ENCODE measurements at places on chromosomes 1 and 21.
A peak's percentile ranks its signal among the peaks of the same experiment; 100 is the strongest.

DNA sequence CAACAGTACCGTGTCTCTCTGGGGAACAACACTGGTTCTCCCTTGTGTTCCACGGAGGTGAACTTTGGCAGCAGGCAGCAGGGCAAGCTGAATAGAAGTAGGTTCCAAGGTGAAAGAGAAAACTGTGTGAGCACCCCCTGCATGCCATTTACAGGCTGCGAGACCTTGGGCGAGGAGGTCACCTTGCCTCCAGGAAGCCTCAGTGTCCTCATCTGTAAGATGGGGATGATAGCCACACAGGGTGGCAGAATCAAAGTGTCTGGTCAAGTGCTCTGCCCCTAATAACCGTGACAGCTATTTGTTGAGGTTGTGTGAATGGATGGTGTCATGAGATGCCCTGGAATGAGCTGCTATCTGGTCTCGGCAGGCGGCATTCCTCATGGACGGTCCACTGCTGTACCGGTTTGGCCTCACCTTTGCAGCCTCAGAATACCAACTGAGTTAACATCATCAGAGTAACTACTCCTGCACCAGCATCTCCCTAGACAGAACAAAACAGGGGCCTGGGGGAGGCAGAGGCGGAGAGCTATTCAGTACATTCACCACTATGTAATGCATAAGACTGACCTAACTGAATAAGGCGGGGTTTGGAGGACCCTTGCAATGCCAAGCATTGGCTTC is 7.4 kb upstream of the KLHDC7A start:
- DNase-seq: no peak

DNA sequence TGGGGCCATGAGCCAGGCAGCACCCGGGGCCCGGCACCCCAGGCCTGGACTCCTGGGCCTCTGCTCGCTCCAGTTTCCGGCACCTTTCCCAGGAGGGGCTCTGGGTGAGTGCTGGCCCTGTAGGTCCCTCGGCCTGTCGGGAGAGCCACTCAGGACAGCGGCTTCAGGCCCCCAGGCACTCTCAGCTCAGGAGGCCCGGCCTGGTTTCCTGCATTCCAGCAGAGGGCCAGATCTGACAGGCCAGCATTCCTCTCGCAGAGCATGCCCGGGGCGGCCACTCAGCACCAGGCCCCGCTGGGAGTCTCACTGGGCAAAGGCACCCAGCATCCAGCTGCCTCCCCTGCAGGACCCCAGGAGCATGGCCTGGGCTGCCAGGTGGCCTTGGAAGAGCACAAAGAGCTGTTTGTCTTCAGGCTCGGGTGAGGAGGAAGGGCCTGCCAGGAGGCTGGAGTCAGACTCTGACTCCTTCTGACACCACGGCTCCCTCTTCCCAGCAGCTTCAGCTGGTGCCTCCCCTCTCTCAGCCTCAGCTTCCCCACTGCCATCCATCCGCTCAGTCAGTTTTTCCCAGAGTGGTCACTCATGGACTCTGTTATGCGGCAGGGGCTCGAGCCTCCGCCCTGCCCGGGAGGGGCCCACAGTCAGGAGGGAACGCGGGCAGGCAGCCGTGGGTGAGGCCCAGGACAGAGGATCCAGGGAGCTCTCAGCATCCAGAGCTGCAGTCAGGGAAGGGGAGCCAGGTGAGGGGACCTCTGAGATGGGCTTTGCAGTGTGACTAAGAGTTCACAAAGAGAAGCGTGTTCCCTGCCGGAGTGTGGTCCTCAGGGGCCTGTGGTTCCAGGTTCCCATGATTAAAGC is 51.7 kb downstream of the WNT9A start:
- DNase-seq: no peak

DNA sequence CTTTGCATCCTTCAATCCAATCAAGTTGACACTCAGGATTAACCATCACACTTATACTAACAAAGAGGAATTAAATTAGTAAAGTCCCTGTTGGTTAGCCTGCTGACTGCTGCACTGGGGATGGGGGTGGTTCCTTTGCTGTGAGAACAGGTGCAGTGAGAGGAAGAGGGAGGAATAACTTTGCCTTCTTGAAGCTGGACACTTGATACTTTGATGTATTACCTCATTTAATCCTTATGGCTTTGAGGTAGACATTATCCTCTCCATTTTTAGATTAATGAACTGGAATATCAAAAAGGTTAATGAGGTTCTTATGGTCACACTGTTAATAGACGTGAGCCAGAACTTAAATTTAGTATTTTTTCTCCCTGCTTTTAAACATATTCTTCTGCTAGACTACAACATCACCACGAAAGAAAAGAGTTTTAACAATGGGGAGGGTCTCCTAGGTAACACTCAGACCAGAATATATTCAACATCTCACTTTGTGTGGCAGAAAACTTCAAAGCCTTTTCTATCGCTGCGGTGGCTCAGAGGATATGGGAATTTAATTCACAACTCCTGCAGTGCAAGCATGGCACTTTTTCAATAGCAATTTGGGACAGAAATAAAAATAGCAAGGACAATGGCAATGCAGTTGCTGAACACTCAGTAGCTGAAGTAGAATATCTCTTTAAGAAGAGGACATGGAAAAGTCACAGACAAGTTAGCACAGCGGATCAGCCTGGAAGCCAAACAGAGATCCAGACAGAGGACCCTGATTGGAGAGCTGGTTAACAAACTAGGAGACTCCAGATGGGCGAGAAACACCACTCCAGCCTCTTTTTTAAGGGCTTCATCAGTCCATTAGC is 68.8 kb upstream of the DNAH14 start:
- no peak for DNase-seq

DNA sequence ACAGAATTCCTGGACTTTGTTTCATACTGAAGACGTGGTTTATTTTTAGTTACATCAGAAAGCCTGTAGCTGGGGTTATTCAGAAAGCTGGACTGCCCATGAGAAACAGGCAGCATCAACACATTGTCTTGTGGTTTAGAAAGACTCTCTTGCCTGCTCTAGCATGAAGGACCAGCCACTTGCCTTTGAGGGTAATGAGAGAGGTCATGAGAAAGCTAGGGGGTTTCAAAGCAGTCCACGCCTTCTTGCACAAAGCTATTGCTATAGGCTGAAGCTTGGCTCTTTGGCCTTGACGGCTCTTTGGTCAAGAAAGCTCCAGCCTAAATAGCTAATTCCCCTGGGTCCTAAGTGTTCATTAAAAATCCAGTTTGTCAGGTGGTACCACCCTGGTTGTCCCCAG is 208.1 kb downstream of the PRDM2 start:
- DNase-seq: no peak

GRCh38 chr1:200258447-200259375 is 151.1 kb downstream of the ZNF281 start:
- DNase-seq: peak; percentile 24

DNA sequence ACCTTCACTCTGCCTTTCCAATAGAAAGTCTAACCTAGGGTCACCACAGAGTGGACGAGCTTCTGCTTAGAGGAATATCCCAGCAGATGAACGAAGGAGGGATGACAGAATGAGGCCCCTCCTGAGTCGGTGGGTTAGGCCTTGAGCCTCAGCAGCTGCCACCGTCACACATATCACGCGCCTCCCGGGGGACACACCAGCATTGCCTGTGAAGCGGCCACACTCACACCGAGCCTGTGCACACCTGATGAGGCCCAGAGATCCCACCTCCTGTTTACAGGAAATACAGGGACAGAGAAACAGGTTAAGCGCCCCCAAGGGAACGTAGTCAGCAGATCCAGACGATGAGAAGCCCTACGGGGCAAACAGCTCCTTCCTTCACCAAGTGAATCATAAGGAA is 25.1 kb upstream of the LRRC47 start:
- no peak for DNase-seq

- no peak for DNase-seq
Observed at GRCh38 chr1:183877053-183877720, 72.3 kb downstream of the RGL1 start.

DNA sequence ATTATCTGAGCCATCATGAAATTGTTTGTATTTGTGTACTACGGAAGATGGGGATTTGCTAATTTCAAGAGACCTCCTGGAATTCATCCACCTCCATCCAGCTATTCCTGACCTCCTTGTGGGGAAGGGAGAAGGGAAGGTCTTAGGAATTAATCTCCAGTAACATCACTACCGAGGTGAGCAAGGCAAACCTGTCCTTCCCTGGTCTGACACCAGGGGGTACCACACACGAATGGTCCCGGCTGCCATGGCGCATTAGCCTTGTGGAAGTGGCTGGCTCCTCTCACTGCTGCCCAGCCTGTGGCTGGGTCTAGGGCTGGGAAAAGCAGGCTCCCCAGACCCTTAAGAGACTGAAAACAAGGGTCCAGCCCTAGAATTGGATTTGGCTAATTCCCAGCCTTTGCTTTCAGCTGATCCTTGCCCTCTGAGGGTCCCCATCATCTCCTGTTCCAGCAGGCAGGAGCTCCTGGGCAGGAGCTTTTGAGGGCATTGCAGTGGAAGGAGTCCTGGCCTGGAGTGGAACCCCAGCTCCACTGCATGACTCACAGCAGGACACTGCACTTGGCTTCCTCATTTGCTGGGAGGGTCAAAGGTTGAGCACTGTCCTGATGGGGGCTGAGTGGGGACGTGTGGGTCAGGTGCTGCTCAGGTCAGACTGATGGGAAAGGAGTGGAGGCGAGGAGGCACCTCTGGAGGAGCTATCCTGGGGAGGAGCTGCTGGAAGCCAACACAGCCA is 34.8 kb downstream of the RIMS3 start:
- DNase-seq: peak; percentile 33

DNA sequence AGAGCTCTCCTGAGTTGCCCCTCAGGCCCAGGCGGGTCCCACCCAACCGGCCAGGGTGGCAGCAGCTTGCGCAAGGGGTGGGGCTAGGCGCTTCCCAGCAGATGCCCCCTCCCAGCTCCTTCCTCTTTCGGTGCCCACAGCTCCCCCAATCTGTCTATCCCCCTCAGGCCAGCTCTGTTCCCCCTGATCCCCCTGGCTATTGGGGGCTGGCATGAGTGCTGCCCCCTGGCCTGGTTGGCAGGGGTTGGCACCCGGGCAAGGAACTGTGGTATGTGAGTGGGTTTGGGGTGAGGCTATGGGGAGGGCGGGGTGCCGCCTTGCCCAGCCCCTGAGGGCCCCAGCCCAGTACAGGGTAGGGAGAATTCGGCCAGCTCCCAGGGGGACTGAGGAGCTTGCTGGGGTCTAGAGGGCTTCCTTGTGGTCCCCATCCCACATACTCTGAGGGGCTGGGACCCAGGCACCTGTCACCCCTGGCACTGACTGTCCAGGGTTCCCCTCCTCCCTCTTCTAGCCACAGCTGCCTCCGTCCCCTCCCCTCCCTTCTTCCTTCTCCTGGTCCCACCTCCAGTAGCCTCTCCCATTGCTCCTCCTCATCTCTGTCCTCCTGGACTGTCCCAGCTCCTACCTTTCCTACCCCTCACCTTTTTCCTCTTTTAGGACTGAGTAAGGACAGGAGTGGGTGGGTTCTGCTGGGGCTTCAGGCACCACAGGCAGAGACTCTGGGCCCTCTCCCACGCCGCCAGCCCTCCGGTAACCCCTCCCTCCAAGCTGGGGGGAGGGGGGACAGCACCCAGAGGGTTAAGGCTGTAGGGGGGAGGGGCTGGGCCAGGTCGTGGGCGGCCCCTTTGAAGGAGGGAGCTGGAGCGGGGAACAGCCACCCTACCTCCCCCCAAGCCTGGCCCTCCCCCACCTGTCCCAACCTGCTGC is 5.7 kb downstream of the ZBTB7B start:
- DNase-seq: no peak

DNA sequence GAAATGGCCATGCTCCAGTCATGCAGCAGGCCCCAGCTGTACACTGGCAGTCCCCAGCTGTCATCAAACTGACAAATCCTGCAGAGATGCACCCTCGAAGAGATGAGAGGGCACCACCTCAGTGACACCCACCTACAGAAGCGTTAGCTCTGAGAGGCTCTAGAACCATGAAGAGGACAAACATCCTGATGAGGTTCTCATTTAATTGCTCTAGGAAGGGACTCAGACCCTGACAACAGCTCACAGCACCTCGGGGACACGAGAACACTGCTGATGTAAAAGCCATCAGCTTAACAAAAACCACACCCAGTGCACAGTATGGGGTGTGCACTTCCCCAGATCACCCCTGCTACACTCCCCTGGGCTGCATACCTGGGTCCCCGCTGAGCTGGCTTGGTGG is 3.4 kb downstream of the ZNF496 start:
- DNase-seq: no peak

- no peak for DNase-seq
Observed at GRCh38 chr1:2495026-2495425, 18.9 kb downstream of the PLCH2 start.

DNA sequence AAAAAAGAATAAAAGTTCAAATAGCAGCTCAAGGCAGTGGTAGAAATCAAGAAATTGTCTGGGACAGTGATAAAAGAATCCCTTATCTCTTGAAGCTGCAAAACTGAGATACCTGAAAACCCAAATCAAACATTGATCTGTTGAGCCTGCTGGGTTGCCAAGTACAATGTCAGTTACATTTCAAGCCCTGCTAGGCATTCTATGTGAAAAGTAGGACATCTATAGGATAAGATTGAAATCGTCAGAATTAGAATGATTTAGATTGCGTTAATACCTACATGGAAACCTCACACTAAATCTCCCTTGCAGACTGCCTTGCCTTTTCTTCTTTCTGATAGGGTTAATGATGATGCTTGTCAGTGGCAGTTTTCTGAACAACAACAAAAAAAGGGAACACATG is 1684.4 kb upstream of the B3GALT2 start:
- no peak for DNase-seq

DNA sequence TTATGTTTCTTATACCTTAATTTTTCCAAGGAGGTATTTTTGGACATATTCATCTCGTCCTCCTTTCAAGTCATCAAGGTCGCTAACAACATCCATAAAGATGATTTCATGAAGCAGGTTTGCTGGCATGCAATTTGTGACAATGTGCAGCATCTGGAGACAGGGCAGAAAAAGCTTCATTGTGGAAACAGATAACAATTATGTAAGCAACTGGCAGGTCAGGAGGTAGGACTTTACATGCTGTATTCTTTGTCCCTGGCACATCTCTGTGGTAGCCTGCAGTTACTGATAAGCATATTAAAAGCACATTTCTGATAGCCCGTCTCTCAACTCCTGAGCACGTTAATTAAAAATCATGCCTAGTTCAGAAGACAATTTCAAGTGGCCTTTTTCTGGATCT is 156.8 kb downstream of the LEPR start:
- no peak for DNase-seq

- no peak for DNase-seq
Observed at GRCh38 chr21:35764586-35764985, 295.7 kb downstream of the SETD4 start.

DNA sequence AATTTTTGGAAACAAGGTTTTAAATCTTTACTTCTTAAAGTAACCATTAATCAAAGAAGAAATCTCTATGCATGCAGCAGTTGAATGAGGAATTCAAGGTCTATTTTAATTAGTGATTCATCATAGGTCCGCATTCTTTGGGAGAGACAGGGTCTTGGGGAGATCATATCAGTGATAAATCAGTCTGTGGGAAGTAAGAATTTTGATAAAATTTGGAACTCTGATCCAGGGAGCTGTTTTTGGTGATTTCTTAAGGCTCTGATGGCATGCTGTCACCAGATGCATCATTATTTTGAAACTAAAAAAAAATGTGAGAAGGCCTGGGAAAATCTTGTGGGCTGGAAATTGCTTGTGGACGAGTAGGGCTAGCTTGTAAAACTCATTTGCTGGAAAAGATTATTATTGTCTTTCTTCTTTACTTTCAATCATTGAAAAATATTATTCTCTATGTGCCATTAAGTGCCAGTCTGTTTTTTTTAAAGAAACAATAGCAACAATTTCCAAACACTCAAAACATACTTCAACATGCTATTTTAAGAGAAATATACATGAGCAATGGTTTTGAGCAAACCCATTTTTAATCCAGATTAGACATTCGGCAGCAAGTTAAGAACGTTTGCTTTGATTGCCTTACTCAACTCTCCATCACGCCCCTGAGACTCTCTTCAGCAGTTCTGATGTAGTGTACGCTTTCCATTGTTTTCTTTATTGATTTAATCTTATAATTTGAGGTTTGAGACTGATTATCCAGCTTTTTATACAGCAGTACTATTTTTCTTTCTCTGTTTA is 62.6 kb downstream of the ZBTB18 start:
- DNase-seq: no peak
